ENCODE measurements at places on chromosomes 6 and 20.

- peak; percentile 75 for DNase-seq
These were observed 165.8 kb upstream of the CITED2 start for GRCh38 chr6:139540276-139540675.

DNA sequence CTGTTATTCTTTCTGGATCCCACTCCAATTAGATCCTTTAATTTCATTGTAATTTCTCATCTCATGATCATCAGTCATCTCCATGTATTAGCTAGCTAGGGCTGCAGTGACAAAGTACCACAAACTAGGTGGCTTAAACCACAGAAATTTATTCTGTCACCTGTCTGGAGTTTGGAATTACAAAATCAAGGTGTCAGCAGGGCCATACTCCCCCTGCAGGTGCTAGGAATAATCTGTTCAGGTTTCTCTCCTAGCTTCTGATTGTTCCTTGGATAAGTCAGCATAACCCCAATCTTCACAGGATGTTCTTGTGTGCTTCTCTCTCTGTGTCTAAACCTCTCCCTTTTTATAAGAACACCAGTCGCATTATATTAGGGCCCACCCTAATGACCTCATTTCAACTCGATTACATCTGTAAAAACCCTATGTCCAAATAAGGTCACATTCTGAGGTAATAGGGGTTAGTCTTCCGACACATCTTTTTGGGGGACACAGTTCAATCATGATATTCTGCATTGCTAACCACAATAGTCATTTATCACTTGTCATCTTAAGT lies 40.5 kb downstream of the BEND6 start:
- DNase-seq = no peak

- no peak for DNase-seq
These were observed 66.7 kb upstream of the FYN start for GRCh38 chr6:111939902-111940301.

DNA sequence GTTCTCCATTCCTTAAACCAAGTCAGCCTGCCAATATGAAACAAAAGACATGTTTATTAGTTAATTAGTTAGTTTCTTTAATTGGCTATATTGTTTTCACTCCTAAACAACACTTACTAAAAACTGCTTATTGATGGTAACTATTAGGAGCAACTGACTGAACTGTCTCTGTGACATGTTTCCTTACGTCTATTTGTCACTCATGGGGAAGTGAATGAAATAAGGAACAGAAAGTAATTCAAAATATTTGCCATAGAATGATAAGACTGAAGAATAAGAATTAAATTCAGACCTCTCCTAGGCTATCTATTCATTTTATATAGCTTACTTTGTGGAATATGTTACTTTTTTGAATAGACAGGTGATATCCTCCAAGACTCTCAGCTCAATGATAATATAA lies 217.2 kb downstream of the LAMA2 start:
- no peak for DNase-seq

DNA sequence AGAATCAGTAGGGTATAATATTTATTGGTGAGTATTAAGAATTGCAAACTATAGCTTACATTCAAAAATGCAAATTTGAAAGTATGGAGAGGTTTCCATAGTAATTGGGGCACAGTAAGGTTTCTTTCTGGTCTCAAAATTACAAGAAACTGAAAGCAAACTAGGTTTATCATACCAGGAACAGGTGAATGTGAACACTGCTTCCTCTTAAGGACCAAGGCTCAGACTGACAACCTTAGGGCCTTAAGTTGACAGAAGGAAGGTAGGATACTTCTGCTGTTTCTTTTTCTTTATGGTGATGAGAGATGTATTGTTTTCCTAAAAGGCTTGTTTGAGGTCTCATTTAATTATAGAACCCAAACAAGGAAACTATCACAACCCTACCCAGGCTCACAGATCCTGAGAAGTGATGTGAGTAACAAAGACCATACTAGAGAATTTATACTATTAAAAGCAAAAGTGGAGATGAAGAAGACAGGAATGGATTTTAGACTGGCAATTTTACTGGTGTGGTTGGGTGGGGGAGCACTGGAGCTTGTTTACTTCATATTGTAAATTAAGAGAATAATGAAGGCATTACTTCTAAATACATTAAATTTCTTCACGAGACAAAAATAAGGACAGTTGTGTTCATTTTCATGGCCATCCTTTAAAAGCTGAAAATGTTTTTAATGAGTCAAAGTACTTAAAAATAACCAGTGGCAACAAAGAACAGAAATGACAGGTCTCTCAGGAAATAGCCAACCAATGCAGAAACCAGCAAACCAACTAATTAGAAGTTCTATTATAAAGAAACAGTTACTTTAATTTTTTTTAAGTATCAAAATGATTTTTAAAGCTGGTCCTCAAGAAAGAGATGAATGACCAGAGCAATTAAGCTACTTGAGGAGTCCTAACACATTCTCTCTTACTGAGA lies 21.3 kb downstream of the STAU1 start:
- no peak for DNase-seq

- no peak for DNase-seq
These were observed 23.3 kb downstream of the MYCT1 start for GRCh38 chr6:152720974-152721373.

- no peak for DNase-seq
These were observed 1.1 kb upstream of the SLC2A10 start for GRCh38 chr20:46708172-46708860.

DNA sequence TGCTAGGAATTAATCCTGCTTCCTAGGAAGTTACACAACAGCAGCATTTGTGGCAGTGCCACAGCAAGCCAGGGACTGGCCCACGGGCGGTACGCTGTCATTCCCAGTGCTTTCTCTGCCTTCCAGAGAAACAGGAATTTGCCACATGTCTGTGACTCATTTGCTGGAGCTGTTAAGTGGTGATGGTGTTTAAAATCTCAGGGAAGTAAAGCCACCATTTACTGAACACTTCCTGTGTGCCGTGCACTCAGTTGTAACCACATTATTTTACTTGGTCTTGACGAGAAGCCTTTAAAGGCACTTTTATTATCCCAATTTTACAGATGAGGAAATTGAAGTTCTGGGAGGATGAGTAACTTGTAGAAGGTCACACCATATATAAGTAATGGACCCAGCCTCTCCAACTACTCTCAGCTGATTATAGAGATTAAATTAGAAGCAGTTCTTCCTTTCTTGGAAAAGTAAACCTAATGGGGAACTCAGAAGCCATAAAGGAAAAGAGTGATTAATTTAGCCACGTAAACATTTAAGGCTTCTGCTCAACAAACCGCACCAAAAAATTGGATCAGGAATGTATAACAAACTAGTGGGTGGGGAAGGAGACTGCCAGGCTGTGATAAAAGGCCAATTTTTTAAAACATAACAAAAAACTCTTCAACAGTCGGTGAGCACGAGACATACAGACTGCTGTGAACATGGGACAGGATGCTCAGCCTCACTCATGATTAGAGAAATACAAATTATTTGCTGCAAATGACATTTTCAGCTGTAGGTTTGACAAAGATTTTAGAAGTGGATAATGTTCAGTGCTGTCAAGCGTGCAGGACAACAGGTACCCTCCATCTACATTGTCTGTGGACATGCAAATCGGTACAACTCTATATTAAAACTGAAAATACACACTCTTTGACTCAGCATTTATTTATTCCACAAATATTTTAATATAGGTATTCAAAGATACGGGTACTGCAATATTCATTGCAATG lies 311.2 kb downstream of the NRN1 start:
- DNase-seq = peak; percentile 84

DNA sequence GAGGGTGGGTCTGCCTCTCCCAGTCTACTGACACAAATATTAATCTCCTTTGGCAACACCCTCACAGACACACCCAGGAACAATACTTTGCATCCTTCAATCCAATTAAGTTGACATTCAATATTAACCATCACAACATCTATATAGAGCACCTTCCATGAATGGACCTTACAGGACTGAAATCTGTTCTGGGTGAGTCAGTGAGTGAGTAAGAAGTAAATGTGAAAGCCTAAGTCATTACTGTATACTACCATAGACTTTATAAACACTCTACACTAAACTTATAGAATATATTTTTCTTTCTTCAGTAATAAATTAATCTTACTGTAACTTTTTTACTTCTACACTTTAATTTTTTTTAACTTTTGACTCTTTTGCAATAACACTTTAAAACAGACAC lies 993.8 kb upstream of the MAP3K7 start:
- no peak for DNase-seq

DNA sequence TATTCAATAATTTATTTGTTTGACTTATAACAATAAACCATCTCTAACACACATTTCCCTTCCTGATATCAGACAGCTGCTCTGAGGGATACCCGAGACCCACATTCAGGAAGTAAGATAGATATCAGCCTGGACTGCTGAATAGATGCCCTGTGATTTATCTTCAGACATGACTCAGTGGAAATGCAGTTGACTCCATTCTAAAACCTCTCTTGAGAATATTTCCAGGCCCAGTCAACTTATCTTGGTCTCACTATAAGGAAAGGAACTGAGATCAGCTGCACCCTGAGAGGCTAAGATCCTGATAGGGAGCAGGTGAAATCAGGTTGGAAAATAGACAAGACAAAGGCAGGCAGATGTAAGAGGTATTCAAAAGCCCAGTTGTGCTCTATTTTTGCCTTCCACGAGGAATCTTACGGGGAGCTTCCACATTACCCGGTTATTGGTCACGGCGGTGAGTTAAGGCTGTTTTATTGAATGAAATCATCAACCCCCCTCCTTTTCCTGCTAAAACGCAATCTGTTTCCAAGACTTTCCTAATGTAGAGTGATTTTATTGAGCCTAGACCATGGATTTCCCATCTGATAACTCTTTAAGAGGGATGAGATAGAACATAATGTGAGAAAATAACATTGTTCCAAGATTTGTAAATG lies 25.5 kb downstream of the C6orf15 start:
- DNase-seq = peak; percentile 22

DNA sequence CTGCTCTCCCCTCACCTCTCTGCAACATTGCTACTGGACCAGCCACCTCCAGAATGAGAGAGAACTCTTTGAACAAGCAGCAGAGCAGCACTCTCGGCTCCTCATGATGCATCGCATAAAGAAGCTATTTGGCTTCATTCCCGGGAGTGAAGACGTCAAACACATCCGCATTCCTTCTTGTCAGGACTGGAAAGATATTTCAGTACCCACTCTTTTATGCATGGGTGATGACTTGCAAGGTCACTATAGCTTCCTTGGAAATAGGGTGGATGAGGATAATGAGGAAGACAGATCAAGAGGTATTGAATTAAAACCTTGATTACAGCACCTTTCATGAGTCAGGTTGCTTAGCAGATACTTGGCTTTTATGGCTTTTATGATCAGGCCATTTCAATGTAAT lies 4.3 kb downstream of the CALHM4 start:
- peak; percentile 73 for DNase-seq

GRCh38 chr6:133542056-133542821 lies 301.1 kb downstream of the EYA4 start:
- DNase-seq = no peak

- DNase-seq = peak; percentile 9
These were observed 1.9 kb upstream of the PTPN1 start for GRCh38 chr20:50508171-50508755.

DNA sequence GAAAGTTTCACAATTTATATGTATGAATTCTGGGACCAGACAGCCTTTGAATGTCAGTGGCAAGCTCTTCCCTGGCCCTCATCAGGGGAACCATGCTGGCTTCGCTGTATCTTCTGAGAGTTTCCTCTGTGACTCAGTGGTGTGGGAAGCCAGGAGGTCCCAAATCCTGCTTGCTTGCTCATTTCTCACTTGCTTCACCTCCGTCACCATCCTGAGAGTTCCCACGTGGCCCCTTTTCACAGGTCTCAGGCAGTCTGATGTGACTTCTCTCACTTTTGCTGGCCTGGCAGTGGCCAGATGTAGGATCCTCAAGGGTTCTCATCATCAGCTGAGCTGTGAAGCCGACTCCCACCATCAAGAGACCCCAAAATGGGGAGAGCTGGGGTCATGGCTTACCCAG lies 28.4 kb upstream of the RIN2 start:
- DNase-seq = no peak

DNA sequence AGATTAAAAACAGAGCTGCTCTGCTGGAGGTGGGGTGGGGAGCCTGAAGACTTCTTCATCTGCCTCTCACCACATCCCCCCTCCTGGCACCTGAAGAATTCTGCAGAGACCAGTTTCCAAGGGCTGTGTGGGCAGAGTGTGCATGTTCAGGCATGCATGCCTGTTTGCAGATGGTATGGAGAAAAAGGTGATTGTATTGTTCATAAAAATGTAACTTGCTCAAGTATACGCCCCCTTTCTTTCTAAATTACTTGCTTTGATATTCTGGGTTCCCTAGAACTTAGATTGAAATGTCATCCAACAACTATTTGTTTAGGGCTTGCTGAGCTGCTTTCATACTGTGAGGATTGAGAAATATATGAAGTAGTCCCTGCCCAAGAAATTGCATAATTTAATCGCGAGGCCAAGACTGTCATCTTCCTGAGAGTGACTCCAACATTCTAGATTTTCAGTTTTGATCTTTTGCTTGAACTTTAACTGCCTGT lies 83.6 kb downstream of the LCA5 start:
- DNase-seq = peak; percentile 53

DNA sequence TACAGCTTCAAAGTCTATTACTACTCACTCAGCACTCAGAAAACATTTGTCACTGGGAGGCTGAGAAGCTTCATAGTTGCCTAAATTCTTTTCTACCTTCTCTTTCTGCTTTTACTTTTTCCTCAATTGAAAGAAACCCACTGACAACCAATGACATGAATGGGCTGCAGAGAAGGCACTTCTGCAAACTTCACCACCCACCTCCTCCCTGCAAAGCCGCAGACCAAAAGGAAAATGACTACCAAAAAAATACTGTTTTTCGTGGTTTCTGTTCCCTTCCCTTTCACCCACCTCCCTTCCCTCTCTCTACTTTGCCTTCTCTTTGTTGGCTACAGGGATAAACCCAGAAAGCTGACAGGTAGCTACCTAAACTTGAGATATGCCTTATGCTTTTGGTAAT lies 3.2 kb downstream of the GNAS-AS1 start:
- no peak for DNase-seq

DNA sequence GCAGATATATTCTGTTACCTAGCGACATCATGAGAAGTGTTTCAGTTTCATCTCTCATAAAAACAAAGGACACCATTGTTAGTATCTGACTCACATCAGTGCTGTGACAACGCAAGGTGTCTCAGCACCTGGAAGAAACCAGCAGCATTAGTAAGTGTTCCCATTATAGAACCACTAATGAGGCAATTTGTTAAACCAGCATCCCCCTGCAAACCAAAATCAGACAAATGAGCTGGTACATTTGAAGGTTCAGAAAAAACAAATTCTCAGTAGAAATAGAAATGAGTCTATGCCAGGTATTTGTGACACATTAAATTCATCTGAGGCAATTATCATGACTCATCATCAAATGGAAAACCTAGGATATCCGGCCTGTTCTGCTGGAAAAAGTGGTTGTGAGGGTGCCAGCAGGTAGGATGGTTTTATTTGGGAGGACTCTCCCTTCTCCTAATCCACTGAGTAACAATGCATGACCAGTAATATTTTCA lies 151.7 kb downstream of the TMEM200A start:
- DNase-seq = no peak

DNA sequence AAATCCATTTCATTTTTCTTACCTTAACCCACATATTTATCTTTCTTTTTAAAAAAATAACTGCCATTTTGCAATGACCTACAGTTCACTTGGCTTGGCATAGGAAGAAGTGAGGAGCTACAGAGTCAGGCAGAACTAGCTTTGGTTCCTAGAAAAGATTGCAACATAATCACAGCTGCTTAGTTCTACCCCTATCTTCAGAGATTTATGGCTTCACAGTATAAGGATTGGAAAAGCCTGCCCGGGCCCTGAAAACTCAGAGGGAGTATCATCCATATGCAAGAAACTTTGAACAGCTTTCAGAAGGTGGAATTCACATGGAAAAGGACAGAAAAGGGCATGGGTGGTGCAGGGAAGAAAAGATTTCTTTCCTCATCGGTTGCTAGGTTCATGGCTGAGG lies 774.3 kb upstream of the CHD6 start:
- no peak for DNase-seq

- no peak for DNase-seq
These were observed 336.8 kb upstream of the MANEA start for GRCh38 chr6:95240514-95240913.

Data from AG20443 (cell line).